T-cell (primary cell): ENCODE measurements at places on chromosomes 5 and 9. TPM values are rescaled to one million over a fixed set of nuclear protein-coding genes. Genes with fewer than 3 reads are reported as not detected.

The RMND5B gene
- total RNA-seq, result 37.2 TPM

The CMBL gene
- 0.80 TPM for total RNA-seq

The FAM169A gene
- 12.5 TPM for total RNA-seq

The OR2V2 gene
- not detected for total RNA-seq

DNA sequence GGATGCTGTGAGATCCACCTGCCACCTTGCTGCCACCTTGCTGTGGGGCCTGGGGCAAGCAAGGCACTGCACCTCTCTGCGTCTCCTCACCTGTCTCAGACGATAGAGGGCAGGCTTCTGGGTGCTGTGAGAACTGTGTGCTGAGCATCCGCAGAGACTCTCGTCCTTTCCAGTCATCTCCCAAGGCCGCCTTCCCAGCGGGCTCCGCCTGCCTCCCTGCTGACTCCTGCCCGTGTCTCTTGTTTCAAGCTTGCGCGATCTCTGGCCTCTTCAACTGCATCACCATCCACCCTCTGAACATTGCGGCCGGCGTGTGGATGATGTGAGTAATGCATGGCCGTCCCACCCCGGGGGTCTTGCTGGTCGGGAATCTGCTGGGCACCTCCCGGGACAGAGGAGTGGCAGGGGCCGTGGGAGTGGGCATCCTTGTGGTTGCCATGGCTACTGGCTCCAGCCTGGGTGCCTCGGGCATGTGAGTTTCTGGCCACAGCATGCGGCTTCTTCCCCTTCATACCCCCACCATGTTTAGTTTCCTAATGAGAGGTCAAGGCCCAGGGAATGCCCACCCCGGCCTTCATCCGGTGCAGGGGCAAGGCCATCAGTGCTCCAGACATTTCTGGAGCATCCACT is 3.6 kb downstream of the CACFD1 start:
- no peaks in the 10 kb centered on the region for H3K36me3 ChIP-seq
- no peak for DNase-seq
- H3K27ac ChIP-seq, result no peak overlapping the region
- H3K27me3 ChIP-seq, result peaks cover 2% of the 10 kb centered on the region
- no peak overlapping the region for H3K4me3 ChIP-seq

GRCh38 chr9:75148561-75148960 is 60.2 kb downstream of the OSTF1 start:
- H3K27ac ChIP-seq, result peak overlapping the region; percentile 66
- no peak for DNase-seq
- H3K4me1 ChIP-seq, result peaks cover 63% of the 10 kb centered on the region
- no peak overlapping the region for H3K4me3 ChIP-seq

DNA sequence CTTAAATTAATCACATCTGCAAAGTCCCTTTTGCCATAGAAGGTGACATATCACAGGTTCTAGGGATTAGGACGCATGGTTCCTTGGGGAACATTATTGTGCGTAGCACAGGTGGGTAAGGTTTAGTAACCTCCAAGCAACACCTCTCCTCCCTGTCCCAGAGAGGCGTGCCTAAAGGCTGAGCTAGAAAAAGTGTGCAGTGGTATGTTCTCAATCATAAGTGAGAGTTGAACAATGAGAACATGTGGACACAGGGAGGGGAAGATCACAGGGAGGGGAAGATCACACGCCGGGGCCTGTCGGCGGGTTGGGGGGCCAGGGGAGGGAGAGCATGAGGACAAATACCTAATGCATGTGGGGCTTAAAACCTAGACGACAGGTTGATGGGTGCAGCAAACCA is 14.9 kb downstream of the DAB2IP start:
- DNase-seq, result no peak
- H3K27me3 ChIP-seq, result no peaks in the 10 kb centered on the region
- no peaks in the 10 kb centered on the region for H3K36me3 ChIP-seq

DNA sequence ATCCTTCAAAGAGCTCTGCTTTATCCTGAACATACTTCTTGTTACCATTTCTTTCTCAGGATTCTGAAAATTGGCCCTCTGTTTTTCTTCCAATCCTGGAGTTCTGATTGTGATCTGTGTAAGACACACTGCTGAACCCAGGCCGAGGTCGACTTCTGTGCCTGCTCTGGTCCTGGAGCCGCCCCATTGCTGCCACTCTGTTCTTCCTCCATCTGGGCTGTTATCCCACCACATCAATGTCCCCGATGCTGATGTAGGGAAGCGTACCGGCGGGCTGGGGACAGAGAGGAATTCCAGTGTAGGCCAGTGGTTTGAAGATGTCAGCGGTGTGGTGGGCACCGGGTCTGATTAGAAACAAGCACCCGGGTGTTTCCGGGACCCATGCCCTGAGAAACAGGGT is 102.5 kb downstream of the LIFR start:
- peaks cover 45% of the 10 kb centered on the region for H3K4me1 ChIP-seq
- peaks cover 68% of the 10 kb centered on the region for H3K27me3 ChIP-seq
- no peak for DNase-seq
- no peak overlapping the region for H3K27ac ChIP-seq
- peak overlapping the region; percentile 39 for H3K4me3 ChIP-seq
- H3K36me3 ChIP-seq, result no peaks in the 10 kb centered on the region

DNA sequence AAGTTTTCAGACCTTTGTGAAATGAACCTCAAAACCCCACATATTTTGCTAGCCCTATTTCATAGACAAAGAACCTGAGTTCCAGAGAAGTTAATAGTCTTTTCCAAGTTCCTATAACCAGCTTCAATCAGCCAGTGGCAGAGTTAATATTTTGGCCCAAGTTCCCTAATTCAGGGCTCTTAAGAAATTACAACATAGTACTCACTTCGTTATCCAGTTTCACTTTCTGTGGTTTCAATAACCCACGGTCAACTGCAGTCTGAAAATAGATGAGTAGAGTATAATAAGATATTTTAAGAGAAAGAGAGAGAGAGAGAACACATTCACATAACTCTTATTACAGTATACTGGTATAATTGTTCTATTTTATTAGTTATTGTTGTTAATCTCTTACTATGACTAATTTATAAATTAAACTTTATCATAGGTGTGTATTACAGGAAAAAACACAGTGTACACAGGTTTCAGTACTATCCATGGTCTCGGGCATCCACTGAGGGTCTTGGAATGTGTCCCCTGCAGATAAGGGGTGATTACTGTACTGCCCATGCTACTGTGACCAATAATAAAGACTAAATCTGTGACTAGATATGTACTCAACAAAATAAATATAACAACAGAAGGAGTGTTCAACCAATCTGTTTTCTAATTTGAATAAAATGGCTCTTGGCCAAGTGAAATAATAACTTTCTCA is 9.3 kb upstream of the MYOT start:
- peak overlapping the region; percentile 8 for H3K4me3 ChIP-seq
- H3K27ac ChIP-seq, result no peak overlapping the region
- H3K27me3 ChIP-seq, result no peaks in the 10 kb centered on the region
- DNase-seq, result no peak
